ENCODE measurements at places on chromosomes 5 and 9. TPM values are rescaled to one million over a fixed set of nuclear protein-coding genes. Genes with fewer than 3 reads are reported as not detected.

C5orf46 gene
- 10.0 TPM for total RNA-seq

PRSS3 gene
- total RNA-seq = 3.1 TPM

LECT2 gene
- not detected for total RNA-seq

MYORG gene
- 1.5 TPM for total RNA-seq

SLCO6A1 gene
- total RNA-seq = not detected

CARTPT gene
- not detected for total RNA-seq
